ENCODE measurements at places on chromosomes 7 and 10. TPM values are rescaled to one million over a fixed set of nuclear protein-coding genes. Genes with fewer than 3 reads are reported as not detected.

NUDT13 gene
- 3.0 TPM for total RNA-seq

CYP3A5 gene
- total RNA-seq, result not detected

RGS10 gene
- total RNA-seq, result 12.0 TPM

KEL gene
- total RNA-seq, result not detected

FXYD4 gene
- total RNA-seq, result not detected

LGI1 gene
- 20.2 TPM for total RNA-seq

PLXNA4 gene
- 0.49 TPM for total RNA-seq

DNAJB12 gene
- 16.1 TPM for total RNA-seq

PNLIPRP2 gene
- 0.74 TPM for total RNA-seq

NRG3 gene
- total RNA-seq, result 1.9 TPM
